ENCODE measurements at places on chromosomes 5 and 9.

- no peak for DNase-seq
- H3K36me3 ChIP-seq, result no peaks in the 10 kb centered on the region
- H3K27ac ChIP-seq, result no peak overlapping the region
- H3K27me3 ChIP-seq, result no peaks in the 10 kb centered on the region
- no peak overlapping the region for H3K4me3 ChIP-seq
These were observed 46.1 kb downstream of the RFX3 start for GRCh38 chr9:3479514-3480352.

DNA sequence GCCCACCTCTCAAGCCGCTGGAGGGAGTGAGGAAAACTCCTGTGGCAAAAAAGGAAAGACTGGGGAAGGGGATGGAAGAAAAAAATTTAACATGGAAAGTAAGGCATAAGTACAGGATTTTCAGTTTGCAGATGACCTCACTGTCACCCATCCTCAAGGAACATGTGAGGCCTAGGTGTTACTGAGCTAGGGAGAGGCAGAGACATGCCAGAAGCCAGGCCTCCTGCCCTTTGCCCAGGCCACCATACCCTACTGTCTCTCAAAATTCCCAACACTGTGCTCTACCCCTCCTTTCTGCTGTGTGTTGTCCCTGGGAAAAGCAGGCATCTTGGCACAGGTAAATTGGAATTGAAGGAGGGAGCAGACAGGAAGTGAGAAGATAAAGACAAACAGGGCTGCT lies 4.4 kb upstream of the MGAT1 start:
- peak overlapping the region; percentile 95 for H3K27ac ChIP-seq
- H3K4me3 ChIP-seq, result no peak overlapping the region

- no peaks in the 10 kb centered on the region for H3K27me3 ChIP-seq
- no peak overlapping the region for H3K4me3 ChIP-seq
- no peak for DNase-seq
- no peaks in the 10 kb centered on the region for H3K36me3 ChIP-seq
- no peak overlapping the region for H3K27ac ChIP-seq
These were observed 15.7 kb upstream of the TBC1D9B start for GRCh38 chr5:179923436-179923835.

- H3K36me3 ChIP-seq, result no peaks in the 10 kb centered on the region
- no peak overlapping the region for H3K27ac ChIP-seq
- H3K27me3 ChIP-seq, result no peaks in the 10 kb centered on the region
- no peak overlapping the region for H3K4me3 ChIP-seq
- H3K4me1 ChIP-seq, result no peaks in the 10 kb centered on the region
These were observed 249.5 kb downstream of the PRELID2 start for GRCh38 chr5:145585443-145586148.

- no peak for DNase-seq
- no peak overlapping the region for H3K4me3 ChIP-seq
- no peaks in the 10 kb centered on the region for H3K36me3 ChIP-seq
- no peaks in the 10 kb centered on the region for H3K27me3 ChIP-seq
These were observed 139.9 kb downstream of the SGCD start for GRCh38 chr5:156466871-156467270.

- no peaks in the 10 kb centered on the region for H3K4me1 ChIP-seq
- no peak overlapping the region for H3K4me3 ChIP-seq
- no peak overlapping the region for H3K27ac ChIP-seq
- no peaks in the 10 kb centered on the region for H3K27me3 ChIP-seq
- DNase-seq, result no peak
- no peaks in the 10 kb centered on the region for H3K36me3 ChIP-seq
These were observed 43.1 kb downstream of the LNPEP start for GRCh38 chr5:96978812-96979449.

DNA sequence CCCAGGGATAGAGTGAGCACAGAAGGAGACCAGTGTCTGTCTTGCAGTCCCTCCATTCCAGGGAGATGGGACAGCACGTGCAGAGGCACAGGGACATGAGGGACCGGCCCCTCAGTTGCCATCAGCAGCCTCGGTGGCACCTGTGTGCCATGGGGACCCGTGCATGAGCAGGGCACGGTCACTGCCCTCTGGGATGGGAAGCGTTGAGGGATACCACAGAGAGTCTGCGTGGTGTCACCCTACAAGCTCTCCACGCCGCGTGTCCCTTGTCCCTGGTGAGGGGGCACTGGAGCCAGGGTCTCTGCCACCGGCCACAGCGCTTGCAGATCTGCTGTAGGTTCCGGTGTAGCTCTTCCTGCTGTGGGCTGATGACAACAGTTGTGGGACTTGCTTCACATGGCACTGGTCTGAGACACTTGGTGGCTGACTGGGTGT lies 108.1 kb downstream of the CACNA1B start:
- H3K27me3 ChIP-seq, result no peaks in the 10 kb centered on the region
- H3K36me3 ChIP-seq, result no peaks in the 10 kb centered on the region
- H3K4me3 ChIP-seq, result no peak overlapping the region
- no peak overlapping the region for H3K27ac ChIP-seq
- no peaks in the 10 kb centered on the region for H3K4me1 ChIP-seq

DNA sequence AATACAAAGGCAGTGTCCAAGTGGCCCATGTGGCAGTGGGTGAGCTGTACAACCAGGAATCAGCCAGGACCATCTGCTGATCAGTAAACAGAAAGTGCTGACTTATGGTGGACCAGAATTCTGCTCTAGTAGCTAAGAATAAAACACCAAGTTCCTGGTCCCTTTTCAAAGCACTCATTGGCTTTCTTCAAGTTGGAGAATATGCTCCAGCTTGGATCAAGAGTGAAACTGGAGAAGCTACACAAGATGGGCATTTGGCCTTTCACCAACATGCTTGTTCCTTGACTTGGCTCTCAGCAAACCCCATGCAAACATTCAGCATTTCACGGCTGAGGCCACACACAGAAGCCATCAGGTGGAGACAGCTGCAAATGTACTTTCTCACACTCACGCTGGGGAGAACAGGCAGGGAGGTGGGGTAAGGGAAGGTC lies 32.1 kb downstream of the MARCHF3 start:
- DNase-seq, result no peak
- H3K4me1 ChIP-seq, result no peaks in the 10 kb centered on the region
- H3K36me3 ChIP-seq, result no peaks in the 10 kb centered on the region
- no peaks in the 10 kb centered on the region for H3K27me3 ChIP-seq
- no peak overlapping the region for H3K4me3 ChIP-seq

DNA sequence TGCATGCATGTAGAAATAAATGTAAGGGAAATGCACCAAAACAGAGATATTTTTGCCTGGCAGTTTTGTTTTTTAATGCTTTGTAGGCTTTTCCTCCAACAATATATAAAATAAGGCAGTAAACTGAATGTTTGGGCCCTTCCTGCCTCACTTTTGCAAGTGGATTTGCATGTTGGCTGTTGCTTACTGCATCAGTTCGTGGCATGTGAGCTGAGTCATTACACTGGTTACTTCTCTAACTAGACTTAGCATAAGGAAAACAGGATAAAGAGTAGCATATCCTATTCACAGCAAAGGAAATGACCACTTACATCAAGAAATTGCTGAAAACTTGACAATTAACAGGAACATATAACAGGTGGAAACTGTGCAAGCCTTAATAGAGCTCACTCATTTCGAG lies 113.4 kb downstream of the TLE1 start:
- H3K4me3 ChIP-seq, result no peak overlapping the region
- H3K4me1 ChIP-seq, result no peaks in the 10 kb centered on the region
- H3K36me3 ChIP-seq, result no peaks in the 10 kb centered on the region
- H3K27ac ChIP-seq, result no peak overlapping the region

All from uterus (tissue), 4 donors.